ENCODE measurements at places on chromosomes 1 and 21.

GRCh38 chr1:100883963-100884362, 10.7 kb downstream of the EXTL2 start:
- peak; percentile 46 for DNase-seq

DNA sequence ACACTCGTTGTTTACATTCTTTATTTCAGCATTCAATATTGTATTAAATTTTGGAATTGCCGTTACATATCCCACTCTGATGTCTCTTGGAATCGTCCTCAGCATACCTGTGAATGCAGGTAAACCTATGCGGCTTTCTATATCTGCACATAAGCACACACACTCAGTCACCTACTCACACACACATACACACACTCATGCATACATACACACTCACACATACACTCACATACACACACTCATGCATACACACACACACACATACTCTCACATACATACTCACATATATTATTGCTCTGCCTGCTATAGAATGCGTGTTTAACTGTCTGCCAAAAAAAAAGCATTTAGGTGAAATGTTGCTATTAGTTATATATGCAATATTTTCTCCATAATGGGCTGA, 53.2 kb upstream of the COA6 start:
- no peak for DNase-seq

DNA sequence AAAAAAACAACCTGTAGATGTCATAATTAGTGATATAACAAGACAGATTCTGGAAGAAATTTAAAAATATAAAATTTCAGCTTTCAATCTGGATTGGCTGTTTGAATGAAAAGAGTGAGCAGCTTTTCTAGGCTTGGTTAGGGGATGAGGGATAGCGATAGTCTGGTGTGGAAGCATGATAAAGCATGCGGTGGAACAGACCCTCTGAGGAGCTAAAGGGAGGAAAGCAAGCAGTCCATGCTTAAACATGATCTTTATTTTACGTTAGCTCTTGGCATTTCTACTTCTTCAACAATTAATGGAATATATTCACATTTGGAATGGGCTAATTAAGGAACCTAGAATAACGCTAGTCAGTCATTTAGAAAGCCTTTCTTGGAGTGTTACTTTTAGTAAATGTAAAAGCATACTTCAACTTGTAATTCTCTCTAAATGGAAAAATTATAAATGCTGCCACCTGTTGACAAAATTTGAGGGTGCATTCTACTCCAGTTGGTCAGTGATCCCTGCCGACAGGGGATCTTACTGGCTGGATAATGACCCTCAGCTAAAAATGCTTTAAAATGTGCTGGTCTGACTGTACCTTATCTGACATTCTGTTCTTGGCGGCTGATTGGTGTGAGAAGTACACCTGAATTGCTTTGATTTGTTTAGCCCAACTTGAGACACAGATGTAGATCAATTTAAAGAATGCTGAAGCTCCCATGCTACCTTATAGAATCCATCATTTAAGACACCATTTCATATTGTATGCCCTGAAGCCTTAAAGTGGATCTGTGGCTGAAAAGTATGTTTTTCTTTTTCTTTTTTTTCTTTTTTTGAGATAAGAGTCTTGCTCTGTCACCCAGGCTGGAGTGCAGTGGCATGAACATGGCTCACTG, 61.2 kb downstream of the AK4 start:
- DNase-seq, result peak; percentile 57

GRCh38 chr1:161069731-161070270, at the start of gene ARHGAP30:
TSS of gene ARHGAP30 (minus strand) at chr1:161069891. CDS start at chr1:161069624, 267 bp downstream.
- no peak for DNase-seq

GRCh38 chr1:160459056-160459455, 58.7 kb downstream of the VANGL2 start:
- no peak for DNase-seq

- no peak for DNase-seq
These were observed 53.7 kb upstream of the ZNF326 start for GRCh38 chr1:89941110-89941766.

DNA sequence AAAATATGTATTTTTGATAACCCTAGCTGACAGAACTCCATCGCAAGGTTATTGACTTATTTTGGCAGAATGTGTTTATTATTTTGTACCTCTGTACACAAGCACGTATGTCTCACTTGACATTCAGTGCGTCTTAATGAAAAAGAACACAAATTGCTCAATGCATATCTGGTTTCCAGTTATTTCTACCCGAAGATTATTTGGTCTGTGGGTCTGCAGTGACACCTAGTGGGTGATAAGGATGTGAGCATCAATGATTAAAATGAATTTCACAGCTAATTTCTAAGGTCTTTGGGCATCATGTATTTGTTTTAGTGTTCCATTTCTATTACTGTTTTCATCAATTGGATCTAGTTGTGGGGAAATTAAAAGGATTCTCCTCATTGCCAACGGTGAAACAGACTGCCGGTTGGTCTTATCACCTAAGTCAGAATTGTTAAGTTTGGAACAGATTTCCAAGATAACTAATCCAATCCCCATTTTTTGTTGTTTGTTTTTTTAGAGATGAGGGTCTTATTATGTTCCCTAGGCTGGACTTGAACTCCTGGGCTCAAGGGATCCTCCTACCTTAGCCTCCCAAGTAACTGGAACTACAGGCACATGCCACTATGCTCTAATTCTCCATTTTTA, 13.9 kb downstream of the DDX20 start:
- DNase-seq, result peak; percentile 72

DNA sequence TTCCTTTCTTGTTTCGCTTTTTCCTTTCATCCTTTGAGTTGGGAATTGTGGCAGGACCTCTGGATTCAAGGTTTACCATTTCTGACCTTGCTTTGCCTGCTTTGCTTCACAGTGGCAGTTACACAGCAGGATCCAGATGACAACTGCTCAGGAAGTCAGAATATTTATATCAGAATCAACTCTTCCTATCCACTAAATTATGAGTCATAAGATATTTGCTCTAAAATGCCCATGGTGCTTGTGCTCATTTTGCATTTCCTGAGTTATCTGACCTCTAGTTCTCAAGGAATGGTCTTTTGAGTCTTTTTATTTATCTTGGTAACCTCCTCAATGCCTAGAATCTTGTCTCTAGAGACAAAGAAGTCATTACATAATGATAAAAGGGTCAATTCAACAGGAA, 290.8 kb downstream of the LRRC7 start:
- DNase-seq, result peak; percentile 6

GRCh38 chr1:181062836-181063428, 25.6 kb upstream of the IER5 start:
- peak; percentile 66 for DNase-seq

GRCh38 chr1:232904566-232904965, 45.8 kb upstream of the NTPCR start:
- DNase-seq, result peak; percentile 68

DNA sequence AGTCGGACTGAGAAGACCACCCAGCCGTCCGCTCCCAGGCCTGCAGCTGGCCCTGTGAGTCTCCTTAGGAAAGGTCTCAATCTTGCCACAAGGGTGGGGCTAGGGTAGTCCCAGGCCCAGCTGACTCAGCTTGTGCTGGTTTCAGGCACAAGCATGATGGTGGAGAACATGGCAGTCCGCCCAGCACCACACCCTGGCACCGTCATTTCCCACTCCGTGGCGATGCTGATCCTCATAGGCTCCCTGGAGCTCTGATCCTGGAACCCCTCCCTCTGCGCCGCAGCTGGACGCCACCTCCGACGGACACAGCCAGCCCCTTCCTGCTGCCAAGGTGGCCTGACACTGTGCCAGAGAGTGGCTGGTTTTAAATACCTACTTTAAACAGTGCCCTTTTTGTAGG, 10.7 kb downstream of the TMEM81 start:
- no peak for DNase-seq

DNA sequence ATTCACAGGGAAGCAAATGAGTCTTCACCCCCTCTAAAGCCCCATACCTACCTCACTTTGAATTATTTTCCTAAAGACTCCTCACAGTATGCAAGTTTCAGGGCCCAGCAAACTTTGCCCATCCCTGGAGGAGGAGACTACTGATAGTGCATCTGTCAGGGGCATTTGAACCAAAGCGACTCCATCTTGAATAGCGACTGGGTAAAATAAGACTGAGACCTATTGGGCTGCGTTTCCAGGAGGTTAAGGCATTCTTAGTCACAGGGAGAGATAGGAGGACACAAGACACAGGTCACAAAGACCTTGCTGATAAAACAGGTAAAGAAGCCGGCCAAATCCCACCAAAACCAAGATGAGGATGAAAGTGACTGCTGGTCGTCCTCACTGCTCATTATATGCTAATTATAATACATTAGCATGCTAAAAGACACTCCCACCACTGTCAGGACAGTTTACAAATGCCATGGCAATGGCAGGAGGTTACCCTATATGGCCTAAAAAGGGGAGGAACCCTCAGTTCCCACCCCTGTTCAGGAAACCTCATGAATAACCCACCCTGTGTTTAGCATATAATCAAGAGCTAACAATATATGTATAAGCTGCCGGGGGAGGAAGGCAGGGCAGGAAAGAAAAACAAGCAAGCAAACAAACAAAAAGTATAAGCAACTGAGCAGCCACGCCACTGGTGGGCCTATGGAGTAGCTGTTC, 3.3 kb upstream of the PKNOX1 start:
- DNase-seq, result no peak

DNA sequence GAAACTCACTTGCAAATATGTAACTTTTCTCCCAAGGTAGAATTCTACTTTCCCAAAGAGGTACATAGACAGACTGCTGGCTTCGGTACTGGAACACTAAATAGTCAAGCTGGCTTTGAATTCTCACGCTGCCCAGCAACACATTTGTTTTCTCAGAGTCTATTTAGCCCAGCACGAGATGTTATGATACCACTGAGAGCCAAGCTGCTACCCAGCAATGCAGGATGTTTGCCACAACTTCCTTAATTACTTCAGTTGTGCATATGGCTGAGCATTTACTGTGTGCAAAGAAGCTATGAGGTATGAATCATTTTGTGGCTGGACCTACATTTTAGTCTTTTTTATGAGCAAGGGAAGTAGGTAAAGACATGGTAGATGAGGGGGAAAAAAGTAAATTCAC, 793.2 kb downstream of the PLA2G4A start:
- DNase-seq, result peak; percentile 50

DNA sequence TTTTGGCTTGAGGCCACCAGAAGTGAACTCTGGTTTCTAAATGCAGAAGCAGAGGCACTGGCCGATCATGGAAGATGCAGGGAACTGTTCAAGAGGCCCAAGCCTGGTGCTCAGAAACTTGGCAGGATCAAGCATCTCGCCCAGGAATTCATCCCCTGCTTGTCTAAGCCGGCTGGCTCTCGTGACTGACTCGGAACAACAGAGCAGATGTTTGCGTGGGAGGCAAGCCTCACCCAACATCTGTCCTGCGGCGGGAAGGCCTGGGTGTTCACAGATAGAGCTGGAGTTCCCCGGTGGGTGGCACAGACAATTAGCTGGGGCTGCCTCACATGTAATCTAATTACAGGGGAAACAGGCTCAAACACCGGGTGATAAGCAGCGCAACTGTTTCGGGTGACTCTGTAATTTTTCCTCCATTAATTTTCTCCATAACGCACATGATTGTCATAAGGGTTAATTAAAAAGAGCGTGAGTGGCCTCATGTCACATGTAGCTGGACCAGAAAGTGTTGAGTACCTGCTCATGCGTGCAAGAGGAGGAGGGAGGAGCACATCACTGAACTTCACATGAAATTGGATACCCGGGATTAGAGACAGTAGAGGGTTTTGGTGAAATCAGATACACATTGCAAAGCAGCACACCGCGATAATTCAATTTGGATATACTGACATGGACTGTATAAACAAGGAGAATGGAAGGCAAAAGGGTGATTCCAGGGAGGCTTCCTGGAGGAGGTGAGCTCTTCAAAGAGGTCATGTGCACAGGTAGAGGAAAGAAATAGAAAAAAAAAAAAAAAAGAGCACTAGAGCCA, 180.0 kb downstream of the ETS2 start:
- peak; percentile 89 for DNase-seq

DNA sequence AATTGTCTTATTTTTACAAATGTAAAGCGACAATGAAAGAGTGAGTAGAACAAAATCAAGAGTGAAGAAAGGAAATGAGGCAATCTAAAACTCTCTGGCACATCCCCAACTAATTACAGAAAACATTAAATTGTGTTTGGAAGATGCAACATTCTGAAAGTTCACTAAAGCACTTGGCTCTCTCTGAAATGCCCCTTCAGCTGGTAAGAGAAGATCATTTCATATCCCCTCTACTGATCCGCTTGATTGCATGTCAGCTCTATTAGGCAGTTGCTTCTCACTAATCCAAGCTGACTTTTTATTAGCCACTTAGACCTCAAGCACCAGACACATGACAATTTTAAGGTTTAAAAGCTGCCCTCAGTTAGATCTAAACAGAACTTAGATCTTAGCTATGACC, 262.8 kb upstream of the PRMT6 start:
- DNase-seq, result no peak

DNA sequence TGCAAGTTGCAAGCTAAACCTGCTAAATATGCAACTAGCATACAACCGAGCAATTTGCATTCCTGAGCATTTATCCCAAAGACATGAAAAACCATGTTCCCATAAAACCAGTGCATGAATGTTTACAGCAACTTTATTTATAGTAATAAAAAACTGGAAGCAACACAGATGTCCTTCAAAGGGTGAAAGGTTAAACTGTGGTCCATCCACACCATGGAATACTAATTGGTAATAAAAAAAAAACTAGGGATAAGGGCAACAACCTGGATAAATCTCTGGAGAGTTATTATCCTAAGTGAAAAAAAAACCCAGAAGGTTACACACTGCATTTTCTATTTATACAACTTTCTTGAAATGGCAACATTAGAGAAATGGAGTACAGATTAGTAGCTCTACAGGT, 474.1 kb downstream of the SMYD3 start:
- no peak for DNase-seq

DNA sequence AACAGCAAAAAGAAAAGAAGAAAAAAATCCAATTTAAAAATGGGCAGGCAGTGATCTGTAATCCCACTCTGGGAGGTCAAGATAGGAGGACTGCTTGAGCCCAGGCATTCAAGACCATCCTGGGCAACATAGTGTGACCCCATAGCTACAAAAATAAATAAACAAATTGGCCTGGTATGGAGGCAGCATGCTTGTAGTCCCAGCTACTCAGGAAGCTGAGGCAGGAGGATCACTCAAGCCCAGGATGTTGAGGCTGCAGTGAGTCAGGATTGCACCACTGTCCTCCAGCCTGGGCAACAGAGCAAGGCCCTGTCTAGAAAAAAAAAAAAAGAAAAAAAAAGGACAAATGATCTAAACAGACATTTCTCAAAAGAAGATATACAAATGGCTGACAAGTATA, 99.6 kb downstream of the EIF4G3 start:
- peak; percentile 80 for DNase-seq

DNA sequence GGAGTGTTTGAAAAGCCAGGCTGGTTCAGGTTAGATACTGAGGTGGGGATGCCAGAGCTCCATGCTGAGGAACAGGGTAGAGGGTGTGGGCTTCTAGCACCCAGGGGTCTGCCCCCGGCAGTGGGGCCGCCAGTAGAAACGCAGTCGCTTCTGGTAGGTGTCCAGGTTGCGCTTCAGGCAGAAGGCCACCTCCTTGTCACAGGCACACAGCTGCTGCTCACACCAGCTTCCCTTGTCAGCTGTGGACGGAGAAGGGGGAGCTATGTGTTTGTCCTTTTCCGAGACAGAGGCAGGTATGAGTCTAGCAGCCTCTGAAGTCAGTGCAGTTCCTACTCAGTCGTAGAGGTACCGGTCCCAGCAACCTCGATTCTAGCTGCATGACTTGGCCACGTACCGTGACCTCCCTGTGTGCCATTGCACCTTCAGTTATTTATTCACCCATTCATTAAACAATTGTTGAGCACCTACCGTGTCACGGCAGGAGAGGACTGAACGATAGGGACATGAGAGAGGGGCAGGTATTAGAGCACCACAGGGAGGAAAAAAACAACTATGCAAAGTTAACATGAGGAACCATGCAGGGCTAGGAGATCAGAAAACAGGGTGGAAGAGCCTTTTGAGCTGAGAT, 5.2 kb downstream of the PLA2G2D start:
- no peak for DNase-seq

All from EL (cell line).